Right renal cortex interstitium (tissue), 3 donors: ENCODE measurements at places on chromosomes 6 and 20.

DNA sequence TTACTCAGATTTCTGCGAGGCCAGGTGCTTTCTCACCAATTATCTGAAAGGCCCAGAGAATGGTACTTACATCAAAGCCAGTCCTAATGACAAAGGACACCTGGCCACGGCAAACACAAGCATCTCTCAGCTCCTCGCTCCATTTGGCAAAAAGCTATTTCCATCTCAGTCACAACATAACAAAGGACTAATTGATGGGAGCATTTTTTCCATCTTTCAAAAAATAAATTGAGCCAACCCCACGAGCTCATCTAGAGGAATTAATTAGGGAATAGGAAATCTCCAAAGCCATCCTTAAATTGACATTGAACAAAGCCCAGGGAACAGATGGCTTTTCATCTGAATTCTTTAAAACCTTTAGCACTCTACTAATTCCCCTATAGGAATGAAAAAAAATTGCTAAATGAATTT is 236.7 kb downstream of the HAO1 start:
- DNase-seq, result no peak

- DNase-seq, result no peak
Observed at GRCh38 chr6:127634178-127634577, 57.2 kb downstream of the C6orf58 start.

- no peak for DNase-seq
Observed at GRCh38 chr6:118843685-118844390, 50.1 kb upstream of the ASF1A start.

DNA sequence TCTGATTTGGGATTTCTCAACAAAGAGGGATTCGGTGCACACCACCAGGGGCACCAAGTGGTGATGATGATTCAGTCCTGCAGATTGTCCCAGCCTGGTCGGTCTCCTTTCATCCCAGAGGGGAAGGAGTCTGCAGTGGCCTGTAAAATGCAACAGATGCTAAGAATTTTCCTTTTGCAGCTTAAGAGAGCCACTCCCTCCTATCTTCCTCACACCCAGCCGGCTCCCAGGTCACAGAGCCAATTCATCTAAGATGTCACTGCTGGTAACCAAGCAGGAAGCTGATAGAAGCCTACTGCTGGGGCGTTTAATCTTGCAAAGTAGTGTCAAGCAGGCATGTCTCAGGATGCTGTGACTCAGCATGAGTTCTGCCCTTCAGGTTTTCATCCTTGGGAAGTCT is 203.8 kb upstream of the LRFN2 start:
- DNase-seq, result no peak

DNA sequence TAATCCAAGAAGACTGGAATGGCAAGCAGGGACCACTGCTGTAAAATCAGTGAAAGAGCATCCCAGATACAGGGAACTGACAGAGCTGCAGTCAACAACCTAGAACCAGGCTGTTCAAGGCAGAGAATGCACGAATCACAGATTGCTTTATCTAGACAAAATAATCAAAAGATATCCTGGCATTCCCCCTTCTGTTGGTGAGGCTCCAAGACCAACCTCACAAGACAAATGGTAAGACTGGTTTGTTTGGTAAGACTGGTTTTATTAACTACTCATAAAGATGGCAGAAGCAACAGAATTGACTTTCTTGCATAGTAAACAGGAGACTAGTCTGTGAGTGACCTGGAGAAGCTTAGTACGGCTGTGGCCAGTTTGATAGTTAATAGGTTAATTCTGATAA is 88.8 kb upstream of the AHI1 start:
- no peak for DNase-seq

DNA sequence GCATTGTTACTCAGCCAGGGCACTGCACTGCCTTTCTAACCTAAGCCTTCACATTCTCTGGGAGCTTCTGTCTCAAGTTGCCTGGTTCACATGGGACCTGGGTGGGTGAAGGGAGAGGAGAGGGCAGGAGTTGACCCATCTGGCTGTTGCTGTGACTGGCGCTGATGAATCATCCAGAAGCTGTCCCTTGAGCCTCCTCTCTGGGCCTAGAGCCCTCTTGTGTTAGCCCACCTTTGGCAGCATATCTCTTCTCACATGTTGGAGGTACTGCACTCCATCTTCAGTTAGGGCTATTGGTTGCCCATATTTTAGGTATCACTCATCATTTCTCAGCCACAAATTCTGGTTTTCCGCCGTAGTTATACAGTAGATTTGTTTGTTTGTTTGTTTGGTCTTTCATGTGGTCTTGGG is 19.8 kb downstream of the XRN2 start:
- DNase-seq, result no peak

DNA sequence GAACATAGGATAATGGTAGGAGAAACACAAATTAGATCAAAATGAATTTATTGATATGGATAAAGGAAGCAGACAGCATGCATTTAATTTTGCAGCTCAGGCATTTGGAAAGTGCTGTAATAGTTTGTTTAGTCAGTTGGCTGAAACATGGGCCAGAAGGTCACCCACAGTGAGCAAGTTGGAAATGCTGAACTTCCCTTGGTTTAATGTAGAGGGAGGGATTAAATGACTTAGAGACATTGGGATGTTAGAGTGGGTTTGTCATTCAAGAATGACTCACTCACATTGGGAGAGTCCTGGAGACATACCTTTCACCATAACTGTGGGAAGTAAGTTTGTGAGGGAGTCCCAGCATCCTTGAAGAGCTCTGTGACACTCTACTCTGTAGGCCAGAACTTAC is 231.5 kb upstream of the PLCB4 start:
- DNase-seq, result no peak

- no peak for DNase-seq
Observed at GRCh38 chr6:41706876-41707564, 28.4 kb downstream of the TFEB start.

GRCh38 chr6:161369339-161369738 is 95.5 kb upstream of the AGPAT4 start:
- no peak for DNase-seq

DNA sequence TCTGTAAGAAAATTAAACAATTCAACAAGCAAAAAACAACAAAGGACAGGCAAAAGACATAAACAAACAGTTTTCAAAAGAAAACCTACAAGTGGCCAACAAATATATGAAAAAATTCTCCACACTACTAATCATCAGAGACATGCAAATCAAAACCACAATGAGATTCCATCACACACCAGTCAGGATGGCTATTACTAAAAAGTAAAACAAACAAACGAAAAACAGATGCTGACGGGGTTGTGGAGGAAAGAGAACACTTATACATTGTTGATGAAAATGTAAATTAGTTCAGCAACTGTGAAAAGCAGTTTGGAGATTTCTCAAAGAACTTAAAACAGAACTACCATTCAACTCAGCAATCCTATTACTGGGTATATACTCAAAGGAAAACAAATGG is 537.6 kb downstream of the HDGFL1 start:
- DNase-seq, result no peak

DNA sequence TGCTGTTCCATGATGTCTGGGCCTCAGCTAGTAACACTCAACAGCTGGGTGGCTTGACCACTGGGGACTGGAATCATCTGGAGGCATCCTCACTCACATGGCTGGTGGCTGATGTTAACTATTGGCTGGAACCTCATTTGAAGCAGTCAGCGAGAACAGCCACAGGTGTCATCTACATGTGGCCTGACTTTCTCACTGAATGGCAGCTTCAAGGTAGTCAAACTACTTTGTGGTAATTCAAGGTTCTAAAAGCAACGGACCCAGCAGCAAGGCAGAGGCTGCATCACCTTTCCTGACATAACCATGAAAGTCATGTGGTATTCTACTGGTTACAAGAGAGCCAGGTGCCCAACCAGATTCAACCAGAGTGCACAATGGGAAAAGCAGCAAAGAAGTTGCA is 115.9 kb upstream of the DST start:
- no peak for DNase-seq

- DNase-seq, result no peak
Observed at GRCh38 chr20:36152261-36152660, 2.3 kb upstream of the EPB41L1 start.

DNA sequence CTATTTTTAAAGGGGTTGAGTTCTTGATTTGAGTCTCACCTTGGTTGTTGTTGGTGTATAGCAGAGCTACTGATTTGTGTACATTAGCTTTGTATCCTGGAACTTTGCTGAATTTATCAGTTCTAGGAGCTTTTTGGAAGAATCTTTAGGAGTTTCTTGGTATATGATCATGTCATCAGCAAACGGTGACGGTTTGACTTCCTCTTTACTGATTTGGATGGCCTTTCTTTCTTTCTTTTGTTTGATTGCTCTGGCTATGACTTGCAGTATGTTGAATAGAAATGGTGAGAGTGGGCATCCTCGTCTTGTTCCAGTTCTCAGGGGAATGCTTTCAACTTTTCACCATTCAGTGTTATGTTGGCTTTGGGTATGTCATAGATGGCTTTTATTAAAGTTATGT is 64.0 kb downstream of the CDYL start:
- DNase-seq, result no peak

GRCh38 chr20:24164360-24164759 is 175.8 kb upstream of the GGTLC1 start:
- DNase-seq, result no peak

GRCh38 chr6:28537065-28537464 is 11.4 kb downstream of the GPX5 start:
- DNase-seq, result no peak

DNA sequence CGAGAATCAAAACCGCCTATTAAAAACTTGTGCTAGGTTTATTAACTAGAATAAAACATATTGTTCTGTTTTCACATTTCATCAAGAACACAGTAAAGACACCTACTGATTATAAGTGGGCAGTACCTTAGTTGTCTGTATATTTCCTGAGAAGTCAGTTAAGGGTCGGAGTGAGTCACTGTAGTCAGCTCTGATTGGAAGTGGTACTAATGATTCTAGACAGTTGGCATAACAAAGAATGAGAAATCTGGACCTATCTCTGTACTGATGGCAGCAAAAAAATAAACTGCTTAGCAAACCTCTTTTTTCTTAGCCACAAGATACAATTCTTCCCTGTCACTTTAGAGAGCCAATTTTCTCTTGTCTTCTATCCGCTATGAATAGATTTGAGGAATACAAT is 387.3 kb upstream of the ADGRB3 start:
- no peak for DNase-seq

- DNase-seq, result no peak
Observed at GRCh38 chr6:17439243-17439993, 46.0 kb downstream of the CAP2 start.

GRCh38 chr6:32692019-32692418 is 25.6 kb upstream of the HLA-DQB1 start:
- no peak for DNase-seq
